ENCODE measurements at places on chromosomes 2 and 18.
A peak's percentile ranks its signal among the peaks of the same experiment; 100 is the strongest.

DNA sequence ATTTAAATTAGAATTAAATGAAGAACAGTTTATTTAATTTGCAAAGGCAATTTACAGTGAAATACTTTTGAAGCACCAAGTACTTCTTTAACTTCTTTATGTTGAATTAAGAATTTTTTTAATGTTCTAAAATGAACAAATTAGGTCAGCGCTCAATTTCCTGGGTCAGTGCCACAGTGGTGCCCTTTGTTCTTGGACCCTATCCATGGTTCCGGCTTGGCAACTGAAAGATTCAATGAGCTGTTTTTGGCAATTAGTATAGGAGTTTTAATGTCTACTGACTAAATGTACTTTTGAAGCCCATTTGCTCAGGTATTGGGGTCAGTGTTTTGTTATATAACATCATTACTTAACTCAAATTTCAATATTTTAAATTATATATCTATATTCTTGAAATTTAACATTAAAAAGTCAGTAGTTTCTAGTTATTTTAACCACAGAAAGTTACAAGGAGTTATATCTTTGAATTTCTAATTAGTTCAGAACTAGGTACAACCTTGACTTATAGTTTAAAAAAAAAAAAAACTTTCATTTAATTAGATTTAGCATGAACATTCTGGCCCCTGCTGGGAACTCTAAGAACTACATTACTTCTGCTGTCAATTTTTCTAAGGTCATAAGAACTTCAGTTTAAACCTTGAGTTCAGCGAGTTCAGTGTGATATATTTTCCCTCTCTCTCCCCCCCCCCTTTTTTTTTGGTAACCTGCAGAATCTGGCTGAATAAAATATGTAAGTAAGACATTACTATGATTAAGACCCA lies 7.6 kb upstream of the MSTN start:
- DNase-seq: peak; percentile 69

GRCh38 chr2:41622301-41622700 lies 425.5 kb upstream of the PKDCC start:
- DNase-seq: peak; percentile 56

- no peak for DNase-seq
These were observed 157.7 kb downstream of the COL4A4 start for GRCh38 chr2:227006189-227006897.

- no peak for DNase-seq
These were observed 102.8 kb upstream of the TFCP2L1 start for GRCh38 chr2:121387591-121388325.

GRCh38 chr2:27897717-27898116 lies 7.2 kb downstream of the BABAM2 start:
- no peak for DNase-seq

- no peak for DNase-seq
These were observed 108.1 kb downstream of the PRPF40A start for GRCh38 chr2:152609154-152609553.

GRCh38 chr2:54578648-54579045 lies 122.5 kb downstream of the SPTBN1 start:
- DNase-seq: no peak

- no peak for DNase-seq
These were observed 7.2 kb upstream of the TSN start for GRCh38 chr2:121748202-121748601.

Measured in NCI-H2171 treated with DMSO at 0.1 percent for 48 hours (cell line).